Activated naive CD8-positive, alpha-beta T cell treated with anti-CD3 and anti-CD28 coated beads, Interleukin-2, amount 50 U/mL, for 24 hours (primary cell): ENCODE measurements at places on chromosomes 6 and 20.

- no peaks in the 10 kb centered on the region for H3K36me3 ChIP-seq
- H3K27me3 ChIP-seq, result peaks cover 19% of the 10 kb centered on the region
- no peak overlapping the region for H3K27ac ChIP-seq
- no peak overlapping the region for H3K4me3 ChIP-seq
- DNase-seq, result no peak
These were observed 39.4 kb downstream of the PRDM13 start for GRCh38 chr6:99645986-99646385.

GRCh38 chr20:20363434-20363798 is 4.5 kb upstream of the INSM1 start:
- H3K27ac ChIP-seq, result no peak overlapping the region
- peaks cover 73% of the 10 kb centered on the region for H3K27me3 ChIP-seq
- peak overlapping the region; percentile 17 for H3K4me3 ChIP-seq

- no peak for DNase-seq
- H3K27me3 ChIP-seq, result peaks cover 5% of the 10 kb centered on the region
- no peak within 1 kb of the TSS for H3K27ac ChIP-seq
- H3K4me1 ChIP-seq, result peaks cover 11% of the 10 kb centered on the region
These were observed at the start of gene RAET1E for GRCh38 chr6:149897855-149898744. Gene RAET1E (minus strand): TSS chr6:149898113. CDS start chr6:149890901, 7,212 bp downstream.

- peaks cover 23% of the 10 kb centered on the region for H3K27me3 ChIP-seq
- DNase-seq, result no peak
- H3K4me3 ChIP-seq, result no peak overlapping the region
- no peak overlapping the region for H3K27ac ChIP-seq
- no peaks in the 10 kb centered on the region for H3K4me1 ChIP-seq
- no peaks in the 10 kb centered on the region for H3K36me3 ChIP-seq
These were observed 48.0 kb upstream of the PMEPA1 start for GRCh38 chr20:57757767-57758166.

GRCh38 chr20:7939663-7940062 is 595 bp downstream of the HAO1 start:
- H3K4me1 ChIP-seq, result no peaks in the 10 kb centered on the region
- H3K27ac ChIP-seq, result no peak overlapping the region
- H3K36me3 ChIP-seq, result no peaks in the 10 kb centered on the region
- no peak overlapping the region for H3K4me3 ChIP-seq
- no peak for DNase-seq
- peaks cover 10% of the 10 kb centered on the region for H3K27me3 ChIP-seq

DNA sequence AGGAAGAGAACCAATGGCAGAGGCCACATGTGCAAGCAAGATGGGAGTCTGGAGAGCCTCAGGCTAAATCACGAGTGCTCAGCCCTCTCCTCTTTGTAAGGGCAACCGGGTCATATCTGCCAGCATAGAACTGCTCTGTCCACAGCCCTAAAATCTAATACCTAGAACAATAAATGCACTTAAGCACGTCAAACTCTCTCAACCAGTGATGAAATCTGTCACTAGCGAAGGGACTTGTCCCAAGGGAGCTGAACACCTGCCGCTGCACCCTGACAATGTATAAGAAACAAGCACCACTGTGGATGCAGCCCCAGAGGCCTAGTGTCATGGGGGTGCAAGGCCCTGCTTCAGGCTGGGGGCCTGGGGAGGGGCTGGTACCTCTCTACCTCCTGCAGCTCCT is 82.5 kb downstream of the PRL start:
- no peak for DNase-seq
- H3K27ac ChIP-seq, result no peak overlapping the region
- no peaks in the 10 kb centered on the region for H3K27me3 ChIP-seq
- H3K4me1 ChIP-seq, result no peaks in the 10 kb centered on the region
- no peak overlapping the region for H3K4me3 ChIP-seq

DNA sequence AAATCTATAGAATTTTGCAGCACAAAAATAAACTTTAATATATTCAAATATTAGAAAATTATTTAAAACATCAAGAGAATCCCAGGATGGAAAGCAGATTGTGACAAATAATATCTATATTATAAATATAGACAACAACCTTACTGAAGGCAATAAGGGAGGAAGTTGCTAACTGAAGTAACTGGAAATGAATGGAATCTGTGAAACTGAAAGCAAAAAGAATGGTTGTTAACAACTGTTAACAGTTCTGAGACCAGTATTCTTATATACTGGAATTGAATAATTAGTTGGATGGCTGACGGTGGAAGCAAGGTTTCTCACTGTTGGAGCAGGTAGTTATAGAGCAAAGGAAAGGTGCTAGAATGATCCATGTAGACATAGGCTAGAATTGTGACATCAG is 220.4 kb downstream of the PLCB1 start:
- no peak overlapping the region for H3K4me3 ChIP-seq
- no peak overlapping the region for H3K27ac ChIP-seq
- no peaks in the 10 kb centered on the region for H3K27me3 ChIP-seq
- DNase-seq, result no peak
- H3K36me3 ChIP-seq, result no peaks in the 10 kb centered on the region

DNA sequence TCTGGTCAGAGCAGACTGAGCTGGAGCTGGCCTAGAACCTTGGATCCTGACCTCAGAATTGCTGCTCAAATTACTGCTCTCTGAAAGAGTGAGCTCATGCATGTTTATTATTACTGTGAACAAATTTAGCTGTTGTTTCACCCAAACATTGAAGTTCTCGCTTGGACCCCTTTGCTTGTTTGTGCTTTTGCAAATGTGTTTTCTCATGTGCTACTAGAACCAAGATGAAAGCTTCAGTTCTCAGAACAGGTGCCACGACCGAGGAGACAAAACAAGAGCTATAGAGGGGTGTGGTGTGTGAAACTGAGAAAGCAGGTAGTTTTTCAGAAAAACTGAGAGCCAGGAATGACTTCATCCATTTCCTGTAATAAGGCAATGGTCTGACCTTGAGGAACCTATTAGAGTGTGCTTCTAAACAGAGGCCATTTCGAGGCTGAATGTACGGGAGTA is 50.0 kb upstream of the ESR1 start:
- peak overlapping the region; percentile 77 for H3K27ac ChIP-seq
- peaks cover 2% of the 10 kb centered on the region for H3K27me3 ChIP-seq
- H3K4me1 ChIP-seq, result peaks cover 22% of the 10 kb centered on the region
- H3K36me3 ChIP-seq, result no peaks in the 10 kb centered on the region
- no peak for DNase-seq
- H3K4me3 ChIP-seq, result no peak overlapping the region

DNA sequence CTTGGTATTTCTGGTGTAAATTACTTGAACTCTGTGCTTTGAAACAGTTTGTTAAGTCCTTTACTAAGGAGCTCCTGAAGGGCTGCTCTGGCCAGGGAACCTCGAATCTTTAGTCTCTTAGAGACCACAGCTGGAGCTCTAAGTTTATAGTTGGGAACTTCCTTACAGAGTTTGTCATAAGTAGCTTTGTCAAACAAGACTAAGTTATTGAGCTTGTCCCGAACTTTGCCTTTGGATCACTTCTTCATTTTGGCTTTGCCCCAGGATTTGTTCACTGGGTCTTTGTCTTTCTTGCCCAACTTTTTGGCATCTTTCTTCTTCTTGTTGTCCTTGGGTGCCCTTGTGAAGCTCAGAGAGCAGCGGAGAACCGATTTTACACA is 64.8 kb downstream of the FAM50B start:
- H3K36me3 ChIP-seq, result no peaks in the 10 kb centered on the region
- peaks cover 21% of the 10 kb centered on the region for H3K4me1 ChIP-seq
- no peak for DNase-seq
- H3K27ac ChIP-seq, result no peak overlapping the region

GRCh38 chr6:99002831-99003230 is 55.1 kb upstream of the FBXL4 start:
- H3K4me1 ChIP-seq, result no peaks in the 10 kb centered on the region
- H3K36me3 ChIP-seq, result no peaks in the 10 kb centered on the region
- H3K4me3 ChIP-seq, result no peak overlapping the region
- no peak overlapping the region for H3K27ac ChIP-seq
- DNase-seq, result no peak

DNA sequence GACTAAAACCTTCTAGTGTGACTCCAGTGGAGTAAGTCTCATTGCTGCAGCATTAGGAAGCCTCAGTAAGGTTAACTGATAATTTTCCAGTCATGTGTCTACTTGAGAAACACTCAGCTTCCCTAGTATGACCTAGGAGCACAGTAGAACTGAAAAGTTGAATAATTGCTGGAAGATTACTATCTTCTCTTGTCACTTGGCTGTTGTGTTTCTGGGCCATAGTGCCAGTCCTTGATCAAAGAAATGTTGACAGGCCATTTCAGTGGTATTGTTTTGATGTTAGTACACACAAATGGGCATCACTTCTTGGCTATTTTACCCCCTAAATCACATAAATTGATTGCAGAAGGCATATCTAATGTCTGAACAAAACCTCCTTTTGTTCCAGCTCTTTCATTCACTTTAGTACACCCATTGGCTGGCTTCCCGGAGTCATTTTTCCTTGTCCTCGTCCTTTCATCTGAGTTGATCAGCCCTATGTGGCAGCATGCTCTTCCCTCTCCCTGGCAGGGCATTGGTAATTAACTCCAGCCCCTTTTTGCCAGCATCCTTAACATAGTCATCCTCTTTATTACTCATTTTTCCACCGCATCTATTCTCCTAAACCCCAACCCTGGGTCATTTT is 6.0 kb downstream of the ENPP3 start:
- H3K4me3 ChIP-seq, result no peak overlapping the region
- no peak for DNase-seq
- no peak overlapping the region for H3K27ac ChIP-seq
- H3K27me3 ChIP-seq, result no peaks in the 10 kb centered on the region
- peaks cover 9% of the 10 kb centered on the region for H3K4me1 ChIP-seq
- no peaks in the 10 kb centered on the region for H3K36me3 ChIP-seq

- no peak overlapping the region for H3K4me3 ChIP-seq
- H3K4me1 ChIP-seq, result no peaks in the 10 kb centered on the region
- no peak for DNase-seq
These were observed 32.5 kb upstream of the SIRPA start for GRCh38 chr20:1862663-1863053.

DNA sequence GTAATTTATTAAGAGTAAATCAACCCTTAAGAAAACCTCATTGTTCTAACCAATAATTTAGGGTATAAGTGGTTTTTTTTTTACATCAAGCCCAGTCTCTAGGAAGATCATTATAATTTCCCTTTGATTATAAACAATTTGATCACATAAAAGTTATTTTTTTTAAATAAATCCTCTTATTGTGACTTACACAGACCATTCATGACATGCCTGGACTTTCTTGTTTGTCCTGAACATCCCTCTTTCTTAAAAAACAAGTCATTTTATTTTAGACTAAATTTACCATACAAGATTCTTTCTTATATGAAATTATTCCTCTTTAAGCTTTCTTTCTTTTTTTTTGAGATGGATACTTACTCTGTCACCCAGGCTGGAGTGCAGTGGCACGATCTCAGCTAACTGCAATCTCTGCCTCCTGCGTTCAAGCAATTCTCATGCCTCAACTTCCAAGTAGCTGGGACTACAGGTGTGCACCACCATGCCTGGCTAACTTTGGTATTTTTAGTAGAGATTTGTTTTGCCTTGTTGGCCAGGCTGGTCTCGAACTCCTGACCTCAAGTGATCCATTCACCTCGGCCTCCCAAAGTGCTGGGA is 53.6 kb upstream of the AGPAT4 start:
- H3K4me3 ChIP-seq, result no peak overlapping the region
- no peaks in the 10 kb centered on the region for H3K4me1 ChIP-seq
- H3K27me3 ChIP-seq, result peaks cover 3% of the 10 kb centered on the region
- H3K36me3 ChIP-seq, result peaks cover 2% of the 10 kb centered on the region
- no peak overlapping the region for H3K27ac ChIP-seq

GRCh38 chr6:141199074-141199473 is 933.7 kb upstream of the GJE1 start:
- H3K4me1 ChIP-seq, result no peaks in the 10 kb centered on the region
- no peaks in the 10 kb centered on the region for H3K36me3 ChIP-seq
- H3K4me3 ChIP-seq, result no peak overlapping the region
- H3K27ac ChIP-seq, result no peak overlapping the region
- DNase-seq, result no peak

DNA sequence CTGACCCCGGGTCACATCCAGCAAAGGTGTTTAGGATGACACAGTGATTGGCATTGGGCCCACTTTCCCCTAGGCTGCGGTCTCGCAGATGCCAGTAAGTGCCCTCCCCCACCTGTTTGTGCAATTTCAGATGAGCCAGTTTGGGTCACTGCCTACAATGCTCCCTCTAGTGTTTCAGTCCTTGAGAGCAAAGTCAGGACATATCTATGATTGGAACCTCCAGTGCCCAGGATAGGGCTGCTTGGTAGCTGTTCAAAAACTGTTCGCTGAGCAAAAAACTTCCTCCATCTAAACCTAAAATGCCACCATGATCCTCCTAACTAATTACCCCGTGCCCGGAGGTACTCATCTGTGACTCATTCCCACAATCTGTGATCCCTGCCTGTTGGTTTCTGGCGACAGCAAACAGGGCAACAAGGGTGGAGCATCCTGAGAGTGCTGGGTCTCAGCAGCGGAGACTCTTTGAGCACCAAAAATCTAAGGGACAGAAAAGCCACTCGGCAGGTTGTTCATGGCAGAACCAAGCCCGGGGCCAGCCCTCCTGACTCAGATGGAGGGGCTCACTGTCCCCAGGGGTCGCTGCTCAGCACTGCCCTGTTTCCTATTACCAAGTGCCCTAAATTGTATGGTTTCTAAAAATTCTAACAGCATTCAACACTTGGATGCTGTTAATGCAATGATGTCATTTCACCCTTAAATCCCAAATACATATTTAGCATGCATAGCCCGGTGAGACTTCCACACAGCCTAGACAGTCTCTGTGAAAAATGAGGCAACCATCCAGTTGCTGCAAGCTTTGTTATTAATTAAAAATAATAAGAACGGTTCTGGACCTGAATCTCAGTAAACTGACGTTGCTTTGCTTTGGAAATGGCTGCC is 5.0 kb downstream of the VSX1 start:
- no peaks in the 10 kb centered on the region for H3K36me3 ChIP-seq
- H3K4me3 ChIP-seq, result no peak overlapping the region
- DNase-seq, result no peak
- H3K27me3 ChIP-seq, result peaks cover 75% of the 10 kb centered on the region
- no peak overlapping the region for H3K27ac ChIP-seq

GRCh38 chr20:361561-361960 is 14.7 kb downstream of the NRSN2 start:
- H3K4me1 ChIP-seq, result peaks cover 28% of the 10 kb centered on the region
- DNase-seq, result no peak
- H3K36me3 ChIP-seq, result no peaks in the 10 kb centered on the region
- H3K27me3 ChIP-seq, result peaks cover 3% of the 10 kb centered on the region
- H3K4me3 ChIP-seq, result no peak overlapping the region

- no peak overlapping the region for H3K27ac ChIP-seq
- no peaks in the 10 kb centered on the region for H3K36me3 ChIP-seq
- H3K4me1 ChIP-seq, result peaks cover 9% of the 10 kb centered on the region
These were observed 34.0 kb downstream of the HLA-F start for GRCh38 chr6:29757282-29757681.

GRCh38 chr6:7189101-7189758 is 81.5 kb downstream of the RREB1 start:
- peaks cover 71% of the 10 kb centered on the region for H3K36me3 ChIP-seq
- H3K4me1 ChIP-seq, result peaks cover 13% of the 10 kb centered on the region
- H3K27me3 ChIP-seq, result no peaks in the 10 kb centered on the region
- H3K4me3 ChIP-seq, result no peak overlapping the region
- peak overlapping the region; percentile 74 for H3K27ac ChIP-seq
- DNase-seq, result no peak
